T follicular helper cell (primary cell): ENCODE measurements at places on chromosomes 2 and 18.

DNA sequence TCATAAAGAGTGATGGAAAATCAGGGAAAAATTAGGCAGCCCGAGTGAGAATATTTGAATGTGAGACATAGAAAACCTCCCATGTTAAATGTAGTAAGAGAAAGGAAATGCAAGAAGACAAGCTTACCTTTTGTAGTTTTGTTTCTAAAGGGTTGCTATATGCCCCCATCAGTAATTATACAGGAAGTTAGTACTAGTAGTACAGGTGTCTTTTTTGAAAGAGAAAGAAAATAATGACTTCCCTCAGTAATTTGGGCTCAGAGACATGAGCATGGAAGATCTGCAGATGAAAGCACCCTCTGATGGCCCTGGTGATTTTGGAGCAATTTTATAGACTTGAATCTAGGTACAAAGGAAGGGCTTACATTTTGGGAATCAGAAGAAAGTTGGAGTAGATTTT lies 80.8 kb downstream of the RHBDD1 start:
- DNase-seq = no peak

DNA sequence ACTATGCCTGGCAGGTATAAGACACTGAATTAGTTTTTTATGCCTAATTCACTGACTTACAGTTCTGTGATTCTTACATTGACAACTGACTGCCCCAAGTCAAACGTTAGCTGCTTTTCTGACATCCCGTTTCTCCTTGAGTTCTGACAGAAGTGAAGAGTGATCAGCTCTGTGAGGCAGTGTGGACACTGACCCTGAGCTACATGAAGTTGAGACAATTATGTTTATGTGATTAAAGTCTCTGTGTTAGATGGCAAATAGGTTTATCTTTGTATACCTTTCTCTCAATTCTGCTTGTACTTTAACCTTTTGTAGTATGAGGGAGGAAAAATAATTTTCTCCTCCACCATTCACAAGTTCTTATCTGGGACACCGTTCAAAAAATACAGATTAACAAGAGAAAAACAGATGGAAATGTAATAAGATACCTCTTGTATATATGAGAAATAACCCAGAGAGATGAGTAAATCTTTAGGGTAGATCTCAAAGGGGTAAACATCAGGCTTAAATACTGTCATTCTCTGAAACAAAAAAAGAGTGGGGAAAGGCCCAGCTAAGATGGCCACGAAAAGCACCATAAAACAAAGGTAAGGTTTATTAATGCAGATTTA lies 85.4 kb upstream of the B3GNT2 start:
- no peak for DNase-seq

- no peak for DNase-seq
Observed at GRCh38 chr2:164896226-164896625, 54.6 kb upstream of the COBLL1 start.

DNA sequence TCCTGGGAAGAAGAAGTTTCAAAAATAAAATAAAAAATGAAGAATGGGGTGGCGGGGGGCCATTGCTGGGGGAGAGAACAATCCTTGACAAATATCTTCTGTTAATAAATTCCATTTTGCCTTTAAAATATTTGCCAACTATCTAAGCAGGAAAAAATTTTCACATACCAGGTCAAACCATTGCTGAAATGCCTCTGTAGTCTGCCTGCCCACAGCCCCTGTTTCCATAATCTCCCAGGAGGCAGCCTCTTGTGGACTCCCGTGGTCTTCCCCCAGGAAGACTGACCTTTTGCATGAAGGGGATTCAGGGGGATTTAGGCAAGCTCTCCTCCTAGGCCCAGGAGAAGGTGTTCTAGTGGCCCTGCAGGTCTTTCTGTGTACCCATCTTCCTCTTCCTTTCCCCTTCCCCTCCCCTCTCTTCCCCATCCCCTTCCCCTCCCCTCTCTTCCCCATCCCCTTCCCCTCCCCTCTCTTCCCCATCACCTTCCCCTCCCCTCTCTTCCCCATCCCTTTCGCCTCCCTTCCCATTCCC lies 61.0 kb downstream of the RPL37A start:
- DNase-seq = no peak

DNA sequence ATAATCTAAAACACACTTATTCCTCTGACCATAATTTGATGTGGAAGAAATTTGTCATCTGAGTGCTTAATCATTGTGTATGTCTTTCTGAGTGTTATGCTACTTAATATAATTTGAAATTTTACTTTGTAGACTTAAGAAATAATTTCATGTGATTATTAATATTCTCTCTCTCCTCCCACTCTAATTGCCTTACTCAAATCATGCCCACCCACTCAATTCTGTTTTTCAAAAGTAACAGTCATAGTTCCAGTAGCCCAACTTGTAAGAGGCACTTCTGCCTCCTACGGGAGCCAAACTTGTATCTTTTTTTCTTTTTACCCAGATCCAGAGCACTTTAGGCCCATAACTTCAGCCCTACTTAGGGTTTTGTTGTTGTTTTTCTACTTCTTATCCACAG lies 18.5 kb upstream of the KYNU start:
- no peak for DNase-seq
